Tibial nerve (tissue), 4 donors: ENCODE measurements at places on chromosomes 16 and 17. TPM values are rescaled to one million over a fixed set of nuclear protein-coding genes. Genes with fewer than 3 reads are reported as not detected.

C16orf89 gene
- 39.0 TPM for total RNA-seq

KRTAP9-4 gene
- not detected for total RNA-seq

COASY gene
- 27.8 TPM for total RNA-seq

CIBAR2 gene
- not detected for total RNA-seq

MAP3K3 gene
- total RNA-seq, result 107 TPM

NACA2 gene
- not detected for total RNA-seq

KCNG4 gene
- total RNA-seq, result not detected

OSGIN1 gene
- 9.3 TPM for total RNA-seq

HOXB6 gene
- 0.66 TPM for total RNA-seq

GRAP gene
- 4.6 TPM for total RNA-seq

MMP2 gene
- total RNA-seq, result 249 TPM

DNA sequence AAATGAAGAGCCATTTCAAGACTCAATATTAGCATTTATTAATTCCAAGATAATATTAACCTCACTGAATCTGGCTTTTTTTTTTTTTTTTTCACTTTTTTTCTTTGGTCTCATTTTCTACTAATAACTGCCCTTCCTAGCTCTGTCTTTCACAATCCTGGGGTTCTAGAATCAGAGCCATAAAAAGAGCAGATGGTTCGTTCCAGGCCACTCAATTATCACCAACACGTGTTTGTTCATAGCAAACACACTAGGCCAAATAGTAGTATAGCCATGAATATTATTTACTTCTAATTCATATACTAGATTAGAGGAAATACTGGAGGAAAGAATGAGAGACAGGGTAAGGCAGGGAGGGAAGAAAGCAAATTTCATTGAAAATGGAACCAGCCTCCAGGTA is 39.8 kb downstream of the TEX2 start:
- H3K4me3 ChIP-seq, result no peak overlapping the region
- DNase-seq, result no peak

- peaks cover 3% of the 10 kb centered on the region for H3K27me3 ChIP-seq
- peaks cover 27% of the 10 kb centered on the region for H3K36me3 ChIP-seq
- peak overlapping the region; percentile 89 for H3K27ac ChIP-seq
- peaks cover 29% of the 10 kb centered on the region for H3K4me1 ChIP-seq
- no peak for DNase-seq
Observed at GRCh38 chr17:61402073-61402541, 2.5 kb downstream of the TBX2 start.

DNA sequence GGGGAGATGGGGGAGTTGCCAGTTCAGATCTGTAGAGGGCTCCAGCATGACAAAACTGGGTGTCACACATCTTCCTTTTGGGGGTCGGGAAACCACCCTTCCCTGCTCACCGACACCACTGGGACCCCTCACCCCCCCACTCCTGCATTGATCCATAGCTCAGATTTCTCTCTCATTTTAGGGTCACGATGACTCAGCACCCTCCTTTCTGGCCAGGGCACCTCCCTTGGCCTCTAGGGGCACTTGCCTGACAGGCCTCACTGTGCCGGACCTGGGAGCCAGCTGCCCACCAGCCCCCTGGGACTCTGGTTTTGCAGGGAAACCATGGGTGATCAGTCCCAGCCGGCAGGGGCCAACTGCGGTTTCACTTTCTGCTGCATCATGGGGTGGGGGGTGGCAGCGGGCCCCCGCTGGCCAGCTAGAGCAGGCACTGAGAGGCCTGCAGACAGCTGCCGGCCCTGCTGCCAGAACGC is 239.4 kb downstream of the MRTFB start:
- DNase-seq, result no peak
- no peak overlapping the region for H3K27ac ChIP-seq
- H3K4me3 ChIP-seq, result no peak overlapping the region
- H3K4me1 ChIP-seq, result peaks cover 51% of the 10 kb centered on the region
- H3K36me3 ChIP-seq, result no peaks in the 10 kb centered on the region

- H3K36me3 ChIP-seq, result peaks cover 3% of the 10 kb centered on the region
- H3K27me3 ChIP-seq, result no peaks in the 10 kb centered on the region
- DNase-seq, result no peak
- no peak overlapping the region for H3K4me3 ChIP-seq
- no peak overlapping the region for H3K27ac ChIP-seq
- H3K4me1 ChIP-seq, result no peaks in the 10 kb centered on the region
Observed at GRCh38 chr17:9371019-9371418, 204.6 kb downstream of the STX8 start.

DNA sequence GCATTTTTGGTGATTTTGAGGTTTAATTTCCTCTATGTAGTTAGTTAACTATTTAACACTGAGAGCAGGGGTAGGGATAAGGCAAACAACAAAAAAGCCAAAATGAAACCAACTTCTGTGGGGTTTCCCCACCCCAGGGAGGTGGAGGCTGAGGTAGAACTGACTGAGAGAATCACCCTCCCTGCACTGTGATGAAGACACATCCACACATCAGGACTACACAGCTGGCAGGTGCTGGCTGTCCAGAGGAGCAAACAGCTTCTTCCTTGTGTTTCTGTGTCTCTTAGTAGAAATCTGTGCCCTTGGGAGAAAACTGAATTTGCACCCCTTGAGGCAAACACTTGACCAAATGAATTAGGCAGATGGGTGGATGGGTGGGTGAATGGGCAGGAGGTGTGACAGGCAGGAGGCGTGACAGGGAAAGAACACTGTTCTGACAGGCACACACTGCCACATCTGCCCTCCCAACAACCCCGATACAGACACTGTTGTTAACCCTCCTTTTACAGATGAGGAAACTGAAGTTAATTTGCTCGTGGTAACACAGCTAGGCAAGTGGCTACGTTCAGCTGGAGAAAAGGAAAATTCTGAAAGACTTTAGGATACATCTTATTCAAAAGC is 62.9 kb upstream of the AMZ2 start:
- H3K36me3 ChIP-seq, result no peaks in the 10 kb centered on the region
- no peak overlapping the region for H3K27ac ChIP-seq
- DNase-seq, result no peak
- no peaks in the 10 kb centered on the region for H3K4me1 ChIP-seq
- H3K27me3 ChIP-seq, result no peaks in the 10 kb centered on the region
- no peak overlapping the region for H3K4me3 ChIP-seq

DNA sequence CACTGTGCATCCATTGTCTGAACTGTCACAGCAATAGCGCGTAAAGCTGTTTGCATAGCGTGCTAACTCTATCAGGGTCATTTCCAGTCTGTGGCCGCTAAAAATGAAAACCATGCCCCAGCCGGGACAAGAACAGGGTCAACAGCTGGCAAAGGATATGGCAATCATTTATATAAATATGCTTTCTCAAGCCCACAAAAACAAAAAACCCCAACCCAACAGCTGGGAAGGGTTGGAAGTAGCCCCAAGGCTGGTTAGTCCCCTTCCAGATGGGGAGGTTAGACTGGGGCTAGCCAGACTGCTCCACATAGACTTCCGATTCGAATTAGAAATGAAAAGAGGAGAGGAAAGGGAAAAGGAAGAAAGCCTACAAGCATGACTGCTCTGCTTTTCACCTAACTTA is 203.3 kb upstream of the TBX2 start:
- no peaks in the 10 kb centered on the region for H3K27me3 ChIP-seq
- peak overlapping the region; percentile 10 for H3K27ac ChIP-seq
- H3K36me3 ChIP-seq, result no peaks in the 10 kb centered on the region
- no peak overlapping the region for H3K4me3 ChIP-seq

DNA sequence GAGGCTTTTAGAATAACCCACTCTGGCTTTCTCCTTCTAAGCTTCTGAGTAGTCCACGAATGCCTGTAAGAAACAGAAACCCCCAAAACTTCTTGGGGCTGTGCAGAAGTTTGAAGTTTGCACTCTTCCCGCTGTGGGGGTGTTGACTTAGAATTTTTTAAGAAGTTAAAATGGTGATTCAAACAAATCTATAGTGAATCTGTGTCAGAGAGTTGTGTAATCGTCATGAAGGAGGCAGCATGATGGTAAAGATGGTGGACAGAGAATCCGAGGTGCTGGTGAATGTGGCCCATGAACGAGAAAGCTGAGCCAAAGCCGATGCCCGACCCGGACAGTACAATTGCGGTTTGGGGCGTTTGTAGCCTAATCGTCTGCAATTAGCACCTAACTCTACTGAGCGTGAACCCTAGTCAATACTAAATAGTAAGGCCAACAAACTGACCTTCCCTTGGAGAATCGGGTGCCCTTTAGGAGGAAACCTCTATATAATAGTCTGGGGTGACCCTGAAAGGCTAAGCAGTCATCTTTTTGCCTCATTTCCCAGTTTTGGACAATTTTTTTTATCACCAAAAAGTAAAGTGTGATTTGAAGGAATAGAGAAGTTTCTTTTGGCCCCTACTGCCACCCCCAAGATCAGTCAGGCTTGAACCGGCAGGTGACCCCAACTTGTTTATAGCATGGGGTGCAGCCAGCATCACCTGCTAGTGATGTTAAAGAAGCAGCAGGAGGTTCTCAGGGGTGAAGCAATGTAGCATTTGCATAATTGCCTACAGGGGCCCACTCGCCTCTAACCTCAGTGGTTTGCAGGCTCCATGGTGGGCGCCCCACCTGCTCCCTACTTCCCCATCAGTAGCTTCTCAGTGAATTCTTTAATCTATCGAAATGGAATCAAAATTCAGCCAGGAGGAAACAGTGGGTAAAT is 11.2 kb downstream of the IRF8 start:
- H3K36me3 ChIP-seq, result no peaks in the 10 kb centered on the region
- DNase-seq, result no peak
- H3K4me3 ChIP-seq, result no peak overlapping the region
- peak overlapping the region; percentile 69 for H3K27ac ChIP-seq
- H3K27me3 ChIP-seq, result no peaks in the 10 kb centered on the region
- peaks cover 36% of the 10 kb centered on the region for H3K4me1 ChIP-seq

GRCh38 chr17:33523577-33523981 is 230.5 kb upstream of the ASIC2 start:
- no peak overlapping the region for H3K27ac ChIP-seq
- no peaks in the 10 kb centered on the region for H3K4me1 ChIP-seq
- H3K36me3 ChIP-seq, result no peaks in the 10 kb centered on the region
- DNase-seq, result no peak
- no peaks in the 10 kb centered on the region for H3K27me3 ChIP-seq
- no peak overlapping the region for H3K4me3 ChIP-seq

GRCh38 chr17:34525651-34526050 is 53.7 kb upstream of the TMEM132E start:
- H3K4me1 ChIP-seq, result no peaks in the 10 kb centered on the region
- no peaks in the 10 kb centered on the region for H3K27me3 ChIP-seq
- no peak overlapping the region for H3K4me3 ChIP-seq
- no peak overlapping the region for H3K27ac ChIP-seq
- DNase-seq, result no peak

DNA sequence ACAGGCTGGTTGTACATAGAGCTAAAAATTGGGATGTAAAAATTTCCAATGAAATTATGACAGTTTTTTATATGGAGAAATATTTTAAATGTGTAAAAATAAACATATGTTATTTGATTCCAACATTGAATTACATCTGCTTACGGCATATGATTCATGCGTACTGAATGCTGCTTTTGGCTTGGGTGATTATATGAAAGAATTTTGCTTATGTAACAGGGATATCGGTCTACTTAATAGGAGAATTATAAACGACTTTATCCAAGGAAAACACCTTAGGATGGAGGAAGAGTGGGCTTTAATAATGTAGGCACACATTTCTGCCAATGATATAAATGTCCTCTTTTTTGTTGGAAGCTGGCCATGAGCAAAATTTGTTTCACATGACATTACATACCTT is 197.3 kb upstream of the GOT2 start:
- DNase-seq, result no peak
- no peak overlapping the region for H3K4me3 ChIP-seq
- no peak overlapping the region for H3K27ac ChIP-seq
- H3K4me1 ChIP-seq, result no peaks in the 10 kb centered on the region
- H3K27me3 ChIP-seq, result no peaks in the 10 kb centered on the region

- no peak overlapping the region for H3K4me3 ChIP-seq
- no peaks in the 10 kb centered on the region for H3K36me3 ChIP-seq
- DNase-seq, result no peak
- no peak overlapping the region for H3K27ac ChIP-seq
- H3K27me3 ChIP-seq, result no peaks in the 10 kb centered on the region
- H3K4me1 ChIP-seq, result no peaks in the 10 kb centered on the region
Observed at GRCh38 chr16:83517398-83517797, 290.4 kb upstream of the HSBP1 start.

GRCh38 chr16:49750341-49751000 is 105.4 kb downstream of the ZNF423 start:
- H3K36me3 ChIP-seq, result no peaks in the 10 kb centered on the region
- H3K4me3 ChIP-seq, result no peak overlapping the region
- no peaks in the 10 kb centered on the region for H3K27me3 ChIP-seq
- no peak for DNase-seq
- peaks cover 18% of the 10 kb centered on the region for H3K4me1 ChIP-seq
- no peak overlapping the region for H3K27ac ChIP-seq

- no peak for DNase-seq
- no peaks in the 10 kb centered on the region for H3K4me1 ChIP-seq
- H3K27ac ChIP-seq, result no peak overlapping the region
- H3K4me3 ChIP-seq, result no peak overlapping the region
Observed at GRCh38 chr16:1013593-1013900, 32.0 kb downstream of the SOX8 start.

DNA sequence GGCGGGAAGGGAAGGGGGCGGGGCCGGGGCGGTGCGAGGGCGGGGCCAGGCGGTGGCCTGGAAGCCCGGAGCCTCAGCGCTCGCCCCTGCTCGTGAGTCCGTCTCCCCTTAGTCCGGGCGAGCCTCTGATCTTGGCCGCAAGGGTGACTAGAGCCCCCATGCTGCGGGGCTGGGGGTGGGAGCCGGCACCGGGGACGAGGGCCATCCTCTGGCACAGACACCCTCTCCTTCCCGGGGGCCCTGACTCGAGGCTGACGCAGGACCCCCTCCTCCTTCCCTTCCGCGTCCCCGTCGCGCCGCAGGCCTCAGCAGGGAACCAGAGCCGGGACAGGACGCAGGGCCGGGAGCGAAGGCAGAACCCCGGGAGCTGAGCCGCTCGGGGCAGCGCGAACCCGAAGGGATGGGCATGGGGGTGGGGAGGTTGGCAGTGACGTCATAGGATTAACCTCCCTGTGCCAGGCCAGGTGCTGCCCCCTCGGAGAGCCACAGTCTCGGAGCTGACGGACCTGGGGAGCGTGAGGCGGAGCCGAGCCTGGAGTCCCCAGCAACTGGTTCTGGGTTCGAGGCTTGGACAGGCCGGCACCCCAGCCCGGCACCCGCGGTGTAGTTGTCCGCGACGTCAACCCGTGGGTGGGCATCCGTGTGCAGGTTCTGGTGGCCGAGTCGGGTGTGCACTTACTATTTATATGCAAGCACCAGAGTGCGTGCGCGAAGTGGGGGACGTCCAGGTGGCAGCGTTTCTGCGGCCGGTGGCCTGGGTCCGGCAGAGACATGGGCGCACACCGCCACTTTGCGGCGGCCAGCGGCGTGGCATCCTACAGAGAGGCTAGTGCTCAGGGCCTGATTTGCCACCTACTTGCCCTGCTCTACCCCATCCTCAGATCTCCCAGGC is 503 bp upstream of the PLCD3 start:
- peaks cover 4% of the 10 kb centered on the region for H3K36me3 ChIP-seq
- peak; percentile 78 for DNase-seq

DNA sequence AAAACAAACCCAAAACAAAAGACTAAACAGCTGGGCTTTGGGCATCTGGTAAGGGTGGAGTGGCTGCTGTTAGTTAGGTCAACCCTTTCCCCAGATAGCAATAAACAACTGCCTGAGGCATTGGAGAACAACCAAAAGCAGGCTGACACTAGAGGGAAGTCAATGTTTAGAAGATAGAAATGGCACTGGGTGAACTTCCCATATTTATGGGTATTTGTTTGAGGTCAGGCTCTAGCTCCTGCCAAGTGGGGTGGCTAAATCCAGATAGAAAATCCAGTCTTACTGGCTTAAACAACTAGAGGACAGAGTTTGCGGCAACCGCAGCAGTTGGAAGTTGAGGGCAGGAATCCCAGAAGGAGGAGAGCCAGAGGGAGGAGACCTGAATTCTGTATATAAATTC is 79.4 kb downstream of the SDK2 start:
- H3K4me1 ChIP-seq, result no peaks in the 10 kb centered on the region
- no peak for DNase-seq
- no peak overlapping the region for H3K27ac ChIP-seq
- no peak overlapping the region for H3K4me3 ChIP-seq
- H3K36me3 ChIP-seq, result no peaks in the 10 kb centered on the region
